ENCODE measurements at places on chromosomes 3 and 15. TPM values are rescaled to one million over a fixed set of nuclear protein-coding genes. Genes with fewer than 3 reads are reported as not detected.
A peak's percentile ranks its signal among the peaks of the same experiment; 100 is the strongest.

The RABL3 gene
- 29.6 TPM for total RNA-seq

The MYRIP gene
- 1.8 TPM for total RNA-seq

The ZNF774 gene
- 0.84 TPM for total RNA-seq

The DAZL gene
- total RNA-seq = not detected

GRCh38 chr3:28317438-28318022 lies 31.0 kb upstream of the ZCWPW2 start:
- DNase-seq = no peak

GRCh38 chr15:40006003-40006402 lies 33.0 kb downstream of the SRP14 start:
- no peak for DNase-seq

GRCh38 chr3:182957676-182958266 lies 22.6 kb downstream of the DCUN1D1 start:
- DNase-seq = no peak

DNA sequence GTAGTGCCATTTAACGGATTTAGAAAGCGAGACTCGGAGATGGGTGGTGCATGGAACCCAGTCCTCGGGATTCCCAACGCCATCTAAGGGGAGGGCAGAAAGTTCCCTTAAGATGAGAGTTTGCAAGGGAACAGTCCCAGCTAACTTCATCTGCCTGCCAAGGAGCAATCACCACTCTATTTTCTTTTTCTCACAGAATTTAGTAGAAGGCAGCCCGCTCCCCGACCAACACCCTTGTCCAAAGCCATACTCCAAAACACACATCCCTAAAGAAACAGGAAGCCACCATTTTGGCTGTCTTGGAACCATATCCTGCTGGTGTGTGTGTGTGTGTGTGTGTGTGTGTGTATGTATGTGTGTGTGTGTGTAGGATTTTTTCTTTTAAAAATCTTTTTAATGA lies 7.1 kb upstream of the FGD5 start:
- DNase-seq = no peak

DNA sequence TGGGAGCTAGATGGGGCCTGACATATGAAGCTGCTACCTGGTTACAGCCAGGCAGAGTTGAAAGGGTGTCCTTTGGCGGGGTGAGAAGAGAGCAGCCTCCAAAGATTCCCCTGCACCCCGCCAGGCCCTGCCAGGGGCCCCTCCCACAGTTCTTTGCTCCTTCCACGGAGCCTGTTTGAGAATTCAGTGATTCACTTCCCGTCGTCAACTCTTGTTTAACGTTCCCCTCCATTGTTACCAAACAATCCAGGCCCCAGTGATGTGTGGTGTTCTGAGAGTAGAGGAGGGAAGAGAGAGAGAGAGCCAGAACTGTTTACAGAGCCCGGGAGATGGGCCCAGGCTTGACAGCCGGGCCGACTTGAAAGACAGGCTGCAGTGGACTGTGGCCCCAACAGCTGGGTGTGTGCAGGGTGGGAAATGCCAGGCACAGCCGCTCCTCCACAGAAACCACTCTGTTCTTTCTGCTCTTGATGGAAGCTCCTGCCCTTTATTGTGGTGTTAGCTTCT lies 81.5 kb downstream of the SMAD3 start:
- peak; percentile 88 for DNase-seq

DNA sequence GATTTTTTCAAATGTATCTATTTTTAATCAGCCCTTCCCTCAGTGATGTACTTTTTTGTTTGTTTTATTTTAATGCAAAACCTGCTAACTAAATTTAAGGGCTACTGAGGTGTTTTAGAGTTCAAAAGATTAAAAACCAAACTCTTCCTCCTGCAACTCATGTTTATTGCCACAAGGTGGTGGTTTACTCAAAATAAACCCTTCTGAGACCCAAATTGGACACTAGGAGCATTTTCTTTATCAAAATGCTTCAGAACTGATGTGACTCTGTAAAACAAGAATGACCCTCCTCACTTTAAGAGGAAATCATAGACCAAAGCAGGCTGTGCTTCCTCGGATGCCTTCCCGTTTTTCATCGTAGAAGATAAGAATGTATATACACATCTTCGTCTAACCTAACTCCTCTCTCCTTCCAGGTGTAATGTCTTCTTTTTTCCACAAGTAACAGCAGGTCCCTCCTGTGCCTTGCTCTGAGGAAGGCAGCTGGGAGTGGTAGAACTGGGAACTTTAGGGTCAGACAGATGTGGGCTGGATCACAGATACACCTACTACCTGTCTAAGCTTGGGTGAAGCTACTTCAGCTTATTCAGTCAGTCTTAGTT lies 2.9 kb upstream of the NME9 start:
- peak; percentile 8 for DNase-seq

GRCh38 chr15:27746401-27746955 lies 352.6 kb downstream of the OCA2 start:
- DNase-seq = no peak

DNA sequence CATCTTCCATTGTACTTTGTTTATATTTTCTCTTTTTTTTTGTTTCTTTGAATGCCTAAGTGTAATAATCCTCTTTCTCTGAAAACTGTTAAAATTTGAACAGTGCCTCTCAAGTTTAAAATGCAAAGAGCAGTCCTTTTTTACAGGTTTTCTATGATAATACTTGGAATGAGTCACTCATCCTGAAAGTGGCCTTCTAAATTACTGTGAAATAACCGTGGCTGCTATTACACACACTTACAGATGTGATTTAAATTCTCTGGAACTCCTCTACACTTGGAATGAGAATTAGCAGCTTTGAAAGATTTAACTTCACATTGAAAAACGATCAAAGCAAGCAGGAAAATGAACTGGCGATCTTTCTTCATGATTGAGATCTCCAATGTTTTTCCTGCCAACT lies 105.9 kb downstream of the ROBO1 start:
- no peak for DNase-seq

DNA sequence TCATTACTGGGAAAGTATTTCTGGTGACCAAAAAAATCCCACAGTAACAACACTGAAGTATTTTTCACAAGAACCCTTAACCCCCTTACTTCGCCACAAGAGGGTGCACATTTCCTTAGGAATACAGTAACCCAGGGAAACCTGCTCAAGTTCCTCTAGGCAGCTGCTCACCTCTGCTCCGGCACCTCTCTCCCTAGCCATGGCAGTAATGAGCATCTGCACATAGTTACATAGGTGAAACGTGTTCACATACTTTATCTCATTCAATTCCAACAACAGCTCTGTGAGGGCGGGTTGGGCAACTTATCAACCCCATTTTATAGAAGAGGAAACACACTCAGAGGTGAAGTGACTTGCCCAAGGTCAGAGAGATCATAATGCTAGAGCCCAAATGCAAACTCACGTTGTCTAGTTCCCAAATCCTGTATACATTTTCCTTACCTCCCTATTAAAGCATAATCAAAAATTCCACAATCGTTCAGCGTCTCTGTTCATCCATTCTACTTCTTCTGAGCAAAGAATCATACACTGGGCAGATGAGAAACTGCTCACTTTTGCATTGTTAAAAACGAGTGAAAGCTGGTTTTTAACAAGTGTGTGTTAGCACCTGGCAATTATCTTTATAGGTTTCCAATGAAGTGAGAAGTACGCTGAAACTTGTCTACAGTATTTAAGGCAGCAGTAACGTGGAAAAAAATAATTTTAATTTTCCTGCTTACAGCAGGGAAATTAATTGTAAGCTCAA lies 90.7 kb downstream of the IGF2BP2 start:
- no peak for DNase-seq

Measured in mesenteric fat pad (tissue), 1 donor.